Right lung (tissue), 10 donors: ENCODE measurements at places on chromosomes 2 and 18. TPM values are rescaled to one million over a fixed set of nuclear protein-coding genes. Genes with fewer than 3 reads are reported as not detected.

Gene SCN9A
- polyA plus RNA-seq: 8.9 TPM

DNA sequence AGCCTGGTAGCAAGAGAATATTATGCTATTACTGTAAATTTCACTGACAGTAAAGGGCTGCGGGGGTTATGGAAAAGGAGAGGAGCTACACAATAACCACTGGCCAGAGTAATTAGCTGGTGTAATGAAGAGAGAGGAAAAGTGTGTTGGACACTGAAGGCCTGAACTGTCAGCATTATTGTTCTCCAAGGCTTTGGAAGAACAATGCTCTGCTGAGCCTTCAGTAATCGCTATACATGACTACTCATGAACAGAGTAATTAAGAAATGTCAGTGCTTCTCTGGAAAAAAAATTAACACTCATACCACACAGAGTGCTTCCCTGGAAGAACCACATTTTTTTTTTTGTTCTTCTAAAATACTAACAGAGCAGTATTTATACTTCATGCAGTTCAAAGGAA is 931.3 kb downstream of the CPS1 start:
- no peak for DNase-seq

- DNase-seq: no peak
These were observed 91.4 kb downstream of the COL6A3 start for GRCh38 chr2:237322564-237322963.

GRCh38 chr2:40680547-40680946 is 228.7 kb upstream of the SLC8A1 start:
- DNase-seq: no peak

DNA sequence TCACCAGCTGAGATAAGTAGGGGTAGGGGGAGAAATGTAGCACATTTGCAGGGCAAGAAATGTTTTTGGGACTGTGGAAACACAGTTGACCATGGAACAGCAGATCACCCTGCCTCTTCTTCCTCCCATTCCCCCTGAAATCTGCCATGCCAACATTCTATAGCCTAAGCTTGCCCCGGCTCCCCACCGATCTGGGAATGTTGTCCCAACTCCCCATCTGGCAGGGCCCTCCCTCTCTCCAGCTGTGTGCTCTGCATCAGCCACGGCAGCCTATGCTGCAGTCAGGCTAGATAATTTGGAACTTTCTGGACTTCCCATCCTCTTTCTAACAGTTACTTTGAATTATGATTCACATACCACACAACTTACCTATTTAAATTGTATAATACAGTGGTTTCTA is 425.1 kb upstream of the RAB6C start:
- no peak for DNase-seq

Gene MAP2
- 12.9 TPM for polyA plus RNA-seq

DNA sequence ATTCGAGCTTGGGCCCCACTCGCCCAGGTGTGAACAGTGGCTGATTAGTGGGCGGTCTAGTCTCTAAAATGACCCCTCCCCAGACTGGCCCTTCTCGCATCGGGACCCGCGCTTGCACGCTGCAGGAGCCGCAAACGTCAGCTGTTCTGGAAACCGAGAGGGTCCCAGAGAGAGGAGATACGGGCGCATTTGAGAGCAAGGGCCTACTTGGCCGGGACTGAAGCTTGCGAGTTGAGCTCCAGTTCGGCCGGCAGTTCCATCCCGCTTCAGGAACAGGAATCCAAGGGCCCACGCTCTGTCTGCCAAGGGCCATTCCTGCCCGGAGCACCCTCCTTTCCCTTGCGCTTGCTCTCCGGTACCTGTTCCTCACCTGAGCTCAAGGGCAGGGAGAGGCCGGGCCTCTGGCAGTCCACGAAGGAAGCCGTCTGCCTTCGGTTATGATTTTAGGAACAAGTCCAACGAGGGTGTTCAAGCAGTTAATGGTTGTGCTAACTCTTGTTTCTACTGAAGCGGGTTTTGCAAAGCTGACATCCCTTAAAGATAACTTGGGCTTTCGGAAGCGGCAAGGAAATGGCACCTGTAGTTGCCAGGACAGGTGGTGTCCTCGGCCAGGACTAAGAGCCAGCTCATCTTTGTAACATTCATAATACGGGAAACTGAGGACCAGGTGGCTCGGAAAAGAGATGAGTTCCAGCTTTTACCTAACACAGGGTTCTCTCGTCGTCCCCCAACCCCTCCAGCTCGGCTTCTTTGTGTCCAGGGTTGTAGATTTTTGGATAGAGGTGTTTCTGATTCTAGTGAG is 3.9 kb upstream of the DLX1 start:
- no peak for DNase-seq

Gene UBE2F
- 39.7 TPM for polyA plus RNA-seq

DNA sequence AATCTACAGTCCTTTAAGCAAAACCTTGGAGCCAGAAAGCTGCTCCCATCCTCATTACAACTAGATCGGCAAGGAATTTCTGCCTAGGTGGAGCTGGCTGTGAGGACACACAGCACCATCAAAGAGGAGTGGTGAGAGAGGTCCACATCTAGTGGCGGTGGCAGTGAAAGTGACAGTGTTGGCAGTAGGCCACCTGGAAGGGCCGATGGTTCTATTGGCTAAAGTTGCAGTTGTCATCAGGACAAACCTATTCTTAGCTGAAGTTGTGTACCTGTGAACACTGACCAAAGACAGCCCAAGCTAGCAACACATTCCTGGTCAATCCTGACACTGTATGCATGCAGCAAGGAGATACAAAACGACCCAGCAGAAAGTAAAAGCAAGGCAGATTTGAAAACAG is 218.1 kb upstream of the CHAC2 start:
- no peak for DNase-seq

GRCh38 chr2:85221067-85221691 is 88.0 kb downstream of the TCF7L1 start:
- DNase-seq: no peak

DNA sequence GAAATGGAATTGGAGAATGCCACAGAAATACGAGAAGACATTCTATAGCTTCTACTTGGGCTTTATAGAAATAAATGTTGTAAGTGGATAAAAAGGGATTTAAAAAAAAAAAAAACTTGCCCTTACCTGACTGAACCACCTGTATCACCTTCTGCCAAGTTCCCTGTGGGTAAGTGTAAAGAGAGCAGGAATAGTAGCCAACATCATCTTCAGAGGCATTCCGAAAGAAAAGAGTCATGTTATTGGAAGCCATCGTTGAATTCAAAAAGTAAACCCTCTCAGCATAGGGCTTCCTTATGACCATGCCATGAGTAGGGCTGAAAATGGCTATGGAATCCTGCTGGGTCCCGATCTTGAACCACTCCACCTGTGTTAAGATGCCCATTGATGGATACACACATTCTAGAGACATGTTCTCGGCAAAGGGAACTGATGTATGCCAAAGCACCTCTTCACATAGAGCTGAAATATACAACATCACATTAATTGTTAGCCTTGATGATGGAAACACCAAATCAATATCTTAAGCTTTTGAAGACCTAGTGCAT is 991 bp downstream of the CD226 start:
- DNase-seq: no peak

GRCh38 chr2:237686659-237687136 is 59.3 kb downstream of the LRRFIP1 start:
- no peak for DNase-seq

Gene GAL3ST2
- 0.27 TPM for polyA plus RNA-seq

Gene SFTPB
- 580 TPM for polyA plus RNA-seq

Gene HRH4
- polyA plus RNA-seq: 0.10 TPM

Gene ICOS
- polyA plus RNA-seq: 0.16 TPM

DNA sequence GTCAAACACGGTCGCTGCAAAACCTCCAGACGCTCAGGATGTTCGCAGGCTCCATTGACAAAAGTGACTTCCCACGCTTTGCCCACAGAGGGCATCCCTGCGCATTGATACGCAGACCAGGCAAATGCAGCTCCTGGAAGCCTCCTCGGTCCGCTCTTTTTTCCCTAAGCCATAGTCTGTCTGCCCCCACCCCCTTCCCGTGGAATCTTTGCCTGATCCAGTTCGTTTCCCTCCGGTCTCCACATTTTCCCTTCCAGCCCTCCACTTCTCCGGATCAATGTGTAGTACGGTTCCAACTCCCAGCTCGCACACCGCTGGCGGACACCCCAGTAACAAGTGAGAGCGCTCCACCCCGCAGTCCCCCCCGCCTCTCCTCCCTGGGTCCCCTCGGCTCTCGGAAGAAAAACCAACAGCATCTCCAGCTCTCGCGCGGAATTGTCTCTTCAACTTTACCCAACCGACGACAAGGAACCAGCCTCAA is at the start of gene DCC:
TSS of gene DCC (plus strand) at position 307 of the 481 bp plus-strand sequence. CDS start 591 bp downstream, outside the sequence.
- DNase-seq: peak; percentile 64

- DNase-seq: no peak
These were observed 88.5 kb upstream of the HPCAL1 start for GRCh38 chr2:10214179-10214578.

Gene POTEJ
- polyA plus RNA-seq: 0.12 TPM

Gene MC5R
- 0.08 TPM for polyA plus RNA-seq

DNA sequence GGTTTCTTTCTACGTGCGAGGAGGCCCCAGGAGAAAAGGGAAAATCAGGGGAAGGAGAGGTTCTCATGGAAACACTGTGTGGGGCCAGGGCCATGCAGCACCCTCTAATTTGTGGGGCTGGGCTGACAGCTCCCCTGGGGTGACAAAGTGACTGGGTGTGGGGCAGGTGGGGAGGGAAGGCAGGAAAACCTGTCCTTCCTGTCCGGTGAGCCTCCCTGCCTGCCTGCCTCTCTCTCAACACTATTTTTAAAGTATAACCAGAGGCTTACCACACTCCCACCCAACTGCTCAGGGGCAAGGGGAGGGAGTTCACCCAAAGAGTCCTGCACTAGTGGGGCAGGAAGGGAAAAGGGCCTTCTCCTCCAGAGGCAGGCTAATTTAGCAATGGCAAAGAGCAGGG is 10.5 kb upstream of the EPAS1 start:
- DNase-seq: no peak

Gene AKAIN1
- not detected for polyA plus RNA-seq

DNA sequence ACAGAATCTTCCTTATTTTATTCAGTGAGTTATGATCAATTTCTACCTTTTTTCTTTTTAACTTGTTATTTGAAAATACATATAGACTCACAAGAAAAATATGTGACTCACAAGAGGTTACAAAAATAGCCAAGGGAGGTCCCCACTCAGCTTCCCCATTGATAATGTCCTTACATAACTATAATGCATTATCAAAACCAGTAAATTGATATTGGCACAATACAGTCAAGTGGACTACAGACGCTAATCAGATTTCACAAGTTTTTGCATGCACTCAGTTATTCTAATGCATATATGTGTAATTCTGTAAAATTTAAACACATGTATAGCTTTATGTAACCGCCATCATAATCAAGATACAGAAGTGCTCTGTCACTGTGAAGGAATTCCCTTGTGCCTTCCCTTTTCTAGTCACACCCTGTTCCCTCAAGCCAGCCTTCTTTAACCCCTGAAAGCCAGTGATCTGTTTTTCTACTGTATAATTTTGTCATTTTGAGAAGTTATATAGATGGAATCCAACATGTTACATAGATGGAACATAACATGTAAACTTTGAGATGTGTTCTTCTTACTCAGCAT is 118.4 kb downstream of the ALMS1 start:
- DNase-seq: no peak

Gene SLC19A3
- 19.0 TPM for polyA plus RNA-seq

DNA sequence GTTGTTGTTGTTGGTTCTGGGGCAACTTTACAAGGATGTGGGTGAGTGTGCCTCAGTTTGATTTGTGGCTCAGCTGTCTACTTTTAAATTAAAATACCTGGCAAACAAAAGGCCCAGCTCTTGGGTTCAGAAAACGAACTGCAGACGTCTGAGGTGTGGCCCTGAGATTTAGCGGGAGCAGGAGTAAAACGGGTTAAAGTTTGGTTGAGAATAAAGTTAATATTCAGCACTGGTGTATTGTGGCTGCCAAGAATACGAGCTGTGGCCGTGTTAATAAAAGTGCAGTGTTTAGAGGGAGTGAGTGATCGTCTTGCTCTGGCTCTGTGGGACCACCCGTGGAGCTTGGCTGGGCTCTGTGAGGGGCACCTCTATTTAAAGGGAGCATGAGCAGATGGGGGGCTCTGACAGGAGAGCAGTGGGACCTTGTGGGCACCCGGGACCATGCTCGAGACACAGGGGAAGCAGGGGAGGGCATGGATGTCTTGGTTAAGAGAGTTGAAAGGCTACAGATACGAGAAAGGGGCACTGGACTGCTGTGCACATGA is 80.3 kb downstream of the VAPA start:
- no peak for DNase-seq

DNA sequence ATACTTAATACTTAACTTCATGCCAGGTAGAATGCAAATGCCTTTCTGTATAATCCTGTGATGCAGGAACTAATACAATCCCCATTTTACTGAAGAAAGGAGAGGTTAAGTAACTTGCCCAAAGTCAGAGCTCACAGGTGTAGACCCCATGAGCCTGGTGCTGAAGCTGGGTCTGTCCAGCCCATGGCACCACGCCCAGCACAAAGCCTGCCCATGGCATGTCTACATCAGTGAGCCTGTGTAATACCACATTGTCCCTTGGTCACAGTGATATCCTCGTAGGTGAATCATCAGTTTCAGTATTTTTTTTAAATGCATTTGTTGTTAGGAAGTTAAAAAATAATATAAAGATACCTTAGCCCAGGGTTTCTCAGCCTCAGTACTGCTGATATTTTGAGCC is 69.9 kb upstream of the MCFD2 start:
- no peak for DNase-seq

Gene DSG1
- not detected for polyA plus RNA-seq

Gene UGT1A4
- not detected for polyA plus RNA-seq

Gene FANCL
- polyA plus RNA-seq: 81.4 TPM

Gene CHRND
- polyA plus RNA-seq: 0.12 TPM

Gene COL5A2
- 174 TPM for polyA plus RNA-seq

- no peak for DNase-seq
These were observed 168.7 kb downstream of the TMEM247 start for GRCh38 chr2:46647766-46648742.

DNA sequence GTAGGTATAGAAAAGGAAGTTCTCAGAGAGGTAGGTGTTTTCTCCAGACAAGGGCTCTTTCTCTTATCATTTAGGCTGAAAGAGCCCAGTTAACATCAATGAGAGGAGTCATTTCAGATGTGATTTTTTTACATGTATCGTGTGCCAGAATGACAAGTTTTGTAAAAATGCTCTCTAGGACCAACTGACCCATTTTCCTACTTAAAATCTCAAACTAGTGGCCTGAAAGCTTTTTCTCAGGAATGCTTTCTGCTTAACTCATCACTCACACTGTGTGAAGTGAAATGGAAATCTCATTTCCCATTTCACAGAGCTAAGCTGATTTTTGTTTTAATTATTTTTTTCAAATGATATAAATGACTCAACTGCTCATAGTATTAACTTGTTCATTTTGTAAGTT is 128.7 kb upstream of the CYP26B1 start:
- no peak for DNase-seq

GRCh38 chr18:32459361-32460101 is 11.2 kb downstream of the GAREM1 start:
- no peak for DNase-seq

DNA sequence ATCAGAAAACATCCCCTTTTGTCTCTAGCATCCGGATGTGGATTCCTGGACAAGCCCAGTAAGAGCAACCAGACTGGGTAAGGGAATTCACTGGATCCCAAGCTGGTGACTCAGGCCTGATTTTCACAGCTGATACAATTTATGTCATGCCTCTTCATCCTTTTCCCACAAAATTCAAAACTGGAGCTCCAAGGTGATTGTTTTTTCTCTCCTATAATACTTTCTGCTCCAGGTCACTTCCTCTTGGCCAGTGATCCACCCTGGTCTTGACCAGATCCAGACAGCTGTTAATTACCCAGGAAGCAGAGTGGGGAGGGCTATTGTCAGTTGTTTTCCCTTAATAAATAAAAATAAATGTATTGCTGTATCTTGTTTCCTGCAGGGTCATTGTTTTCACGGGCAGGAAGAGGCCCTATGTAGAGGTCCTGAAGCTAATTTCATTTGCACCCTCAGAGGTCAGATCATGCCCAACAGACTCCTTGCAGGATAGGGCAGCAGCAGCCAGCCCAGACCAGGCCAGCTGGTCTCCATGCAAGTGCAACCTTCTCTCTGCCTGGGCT is 57.6 kb downstream of the EVA1A start:
- DNase-seq: no peak
